ENCODE measurements at places on chromosomes 5 and 9.

DNA sequence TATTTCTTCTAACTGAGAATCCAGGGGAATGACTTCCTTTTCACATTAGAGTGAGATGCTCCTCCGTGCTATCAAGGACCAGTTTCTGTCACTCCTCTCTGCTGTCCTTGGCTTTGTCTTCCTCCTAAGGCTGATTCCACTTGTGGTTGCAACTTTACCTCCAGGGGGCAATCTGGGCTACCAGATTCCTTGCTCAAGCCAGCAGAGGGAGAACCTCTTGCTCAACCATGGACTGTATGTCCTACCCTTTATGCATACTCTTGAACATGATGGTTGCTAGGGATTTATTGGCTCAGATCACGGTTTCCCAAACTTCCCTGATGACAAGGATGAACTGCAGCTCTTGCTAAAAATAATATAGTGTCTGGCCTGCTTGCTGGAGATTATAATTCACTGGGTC lies 24.0 kb downstream of the NNT start:
- no peak for DNase-seq

GRCh38 chr9:136860529-136860928 lies 5.6 kb downstream of the EDF1 start:
- DNase-seq = no peak

DNA sequence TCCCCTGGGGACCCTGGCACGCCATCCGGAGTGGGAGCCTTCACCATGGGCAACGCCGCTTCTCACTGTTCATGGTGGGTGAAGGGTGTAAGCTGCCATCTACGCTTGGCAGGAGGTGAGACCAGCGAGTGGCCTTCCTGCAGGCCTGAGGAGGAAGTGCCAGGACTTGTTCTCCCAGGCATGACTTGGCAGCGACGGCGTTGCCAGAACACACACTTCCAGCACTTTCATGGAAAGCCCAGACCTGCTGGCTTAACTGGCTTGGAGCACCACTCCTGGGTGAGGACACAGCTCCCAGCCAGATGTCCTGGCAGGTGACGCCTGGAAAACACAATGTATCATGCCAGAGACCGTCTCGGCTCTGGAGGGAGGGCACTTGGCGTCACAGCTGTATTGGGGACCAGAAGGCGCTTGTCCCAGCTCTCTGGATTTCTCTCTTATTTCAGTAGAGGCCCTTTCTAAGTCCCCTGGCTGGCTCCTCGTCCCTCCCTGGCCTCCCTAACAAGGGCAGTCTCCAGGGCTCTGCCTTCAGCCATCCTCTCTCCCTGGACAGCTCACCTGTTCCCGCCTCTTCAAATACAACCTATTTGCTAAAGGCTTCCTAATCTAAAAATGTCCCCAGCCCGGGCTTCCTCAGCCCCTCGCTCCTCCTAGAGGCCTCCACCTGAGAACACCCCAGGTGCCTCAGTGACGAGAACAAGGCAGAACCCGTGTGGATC lies 188.3 kb downstream of the OLFM1 start:
- no peak for DNase-seq

- DNase-seq = no peak
Measured at GRCh38 chr5:180352116-180353047, 754 bp downstream of the GFPT2 start.

DNA sequence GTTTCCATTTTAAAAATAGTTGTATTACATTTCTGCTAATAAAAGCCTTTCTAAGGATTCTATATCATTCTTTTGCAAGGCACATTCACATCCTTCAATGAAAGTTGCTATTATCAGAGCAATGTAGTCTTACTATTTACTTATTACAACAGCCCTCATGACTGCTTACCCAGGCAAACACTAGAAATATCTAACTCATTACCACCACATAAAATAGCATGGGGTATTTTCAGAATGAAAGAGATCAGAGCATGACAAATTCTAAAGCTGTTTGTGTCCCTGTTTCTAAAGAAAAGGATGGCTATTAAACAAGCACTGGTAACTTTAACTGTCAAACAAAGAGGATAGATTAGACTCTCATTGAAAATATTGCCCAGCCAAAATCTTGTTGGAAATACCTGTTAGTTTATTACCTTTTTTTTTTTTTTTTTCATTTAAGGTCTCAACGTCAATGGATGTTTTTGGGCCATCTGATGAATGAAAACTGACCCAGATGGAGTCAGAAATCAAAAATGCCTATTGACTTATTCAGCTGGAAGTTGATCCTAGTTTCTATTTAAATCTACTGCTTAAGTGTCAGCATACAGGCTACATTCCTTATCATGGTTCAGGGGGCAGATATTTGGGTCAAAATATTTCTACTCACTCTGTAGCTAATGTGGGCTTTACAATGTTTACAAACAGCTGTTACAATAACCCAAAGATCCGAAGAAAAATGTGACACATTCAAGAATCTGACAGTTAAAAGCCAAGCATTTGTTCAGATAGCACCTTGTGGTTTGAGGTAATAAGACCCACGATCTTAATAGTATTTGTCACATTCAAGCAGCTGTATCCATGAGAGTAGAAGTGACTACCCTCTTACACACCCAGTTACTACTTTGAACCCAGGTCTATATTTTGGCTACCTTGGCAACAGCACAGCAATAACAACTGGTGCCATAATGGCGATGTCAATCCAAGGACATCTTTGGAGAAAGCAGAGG lies 554.8 kb upstream of the MEF2C start:
- no peak for DNase-seq

DNA sequence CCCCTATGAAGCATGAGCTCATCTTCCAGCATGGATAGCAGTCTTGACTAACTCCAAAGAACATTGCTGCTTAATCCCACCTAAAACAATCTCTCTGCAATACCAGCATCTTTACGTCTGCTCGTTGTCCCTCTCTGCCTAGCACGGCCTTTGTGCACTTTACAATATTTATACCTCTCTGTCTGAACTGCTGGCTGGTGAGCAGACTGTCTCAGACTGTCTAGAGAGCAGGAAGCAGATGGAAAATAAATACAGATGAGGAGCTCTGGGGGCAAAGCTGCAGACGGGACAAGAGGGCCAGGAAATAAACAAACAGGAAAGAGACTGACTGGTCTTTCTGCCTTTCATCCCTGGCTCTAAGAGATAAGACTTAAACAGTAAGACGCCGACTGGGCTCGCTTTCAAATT lies 224.8 kb downstream of the ENC1 start:
- DNase-seq = no peak

- DNase-seq = no peak
Measured at GRCh38 chr5:144017119-144017518, 153.3 kb downstream of the YIPF5 start.

DNA sequence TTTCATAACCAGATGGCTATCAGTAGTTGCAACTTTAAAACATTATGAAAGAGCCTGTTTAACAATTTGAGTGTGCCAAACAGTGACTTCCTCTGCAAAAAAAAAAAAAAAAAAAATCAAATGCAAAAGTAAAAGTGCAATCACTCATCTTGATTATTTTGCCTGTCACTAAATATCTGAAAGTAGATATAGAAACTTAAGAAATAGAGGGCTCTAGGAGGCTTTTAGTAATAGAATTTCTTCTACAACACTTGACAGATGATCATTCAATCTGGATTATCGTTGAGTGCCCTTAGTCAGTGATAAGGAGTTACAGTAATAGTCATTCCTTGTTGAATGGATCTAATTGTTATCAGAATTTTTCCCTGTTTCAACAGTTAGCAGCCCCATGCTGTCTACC lies 101.8 kb downstream of the CETN3 start:
- DNase-seq = no peak

DNA sequence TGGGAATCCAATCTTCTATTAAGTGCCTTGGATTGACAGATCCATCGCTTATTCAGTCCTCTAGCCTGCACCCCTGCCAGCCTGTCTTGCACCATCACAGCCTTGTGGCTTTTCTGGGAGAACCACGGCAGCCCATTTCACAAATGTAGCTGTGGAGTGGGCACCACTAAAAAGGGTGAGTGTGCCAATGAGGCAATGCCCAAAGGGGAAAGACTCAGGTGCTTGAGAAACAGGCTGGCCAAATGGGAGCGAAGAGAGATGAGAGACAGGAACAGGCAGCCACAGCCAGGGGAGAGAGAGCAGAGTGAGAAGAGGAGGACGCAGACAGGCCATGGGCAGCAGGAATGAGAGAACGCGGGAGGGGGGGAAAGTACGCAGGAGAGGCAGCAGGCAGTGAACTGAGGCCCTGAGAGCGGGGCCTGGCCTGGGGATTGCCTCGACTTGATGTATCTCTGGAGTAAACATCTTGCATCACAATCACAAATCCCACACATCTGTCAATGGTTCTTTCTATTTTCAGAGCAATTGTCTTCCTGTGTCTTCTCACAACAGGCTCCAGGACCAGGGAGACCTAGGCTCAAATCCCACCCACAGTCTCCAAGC lies 173.1 kb downstream of the SYK start:
- DNase-seq = no peak

DNA sequence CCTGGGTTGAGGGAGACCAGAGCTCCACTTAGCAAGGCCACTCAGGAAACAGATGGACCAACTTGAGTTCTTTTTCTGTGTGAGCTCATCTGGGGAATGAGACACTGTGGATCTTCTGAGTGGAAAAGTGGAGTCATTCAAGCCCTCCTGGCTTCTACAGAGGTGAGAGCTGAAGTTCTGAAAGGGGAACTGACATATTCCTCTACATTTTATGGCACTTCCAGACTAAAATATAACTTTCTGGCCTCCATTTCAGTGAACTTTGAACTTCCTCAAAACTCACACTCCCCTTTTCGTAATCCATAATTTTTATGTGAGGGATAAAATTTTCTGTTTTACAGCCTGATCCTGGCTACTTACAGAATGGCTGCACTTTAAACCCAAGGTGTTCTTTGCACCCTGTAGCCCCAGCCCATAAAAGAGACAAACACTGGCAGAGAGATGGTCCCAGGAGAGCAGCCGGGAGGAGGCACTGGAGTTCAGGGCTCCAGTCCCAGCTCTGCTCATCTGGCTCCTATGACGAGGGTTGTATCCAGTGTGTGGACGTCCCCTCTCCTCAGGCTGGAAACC lies 10.8 kb downstream of the SPAAR start:
- no peak for DNase-seq

GRCh38 chr9:137664676-137665075 lies 45.9 kb downstream of the EHMT1 start:
- DNase-seq = no peak

- no peak for DNase-seq
Measured at GRCh38 chr5:174999581-174999980, 275.2 kb downstream of the MSX2 start.

DNA sequence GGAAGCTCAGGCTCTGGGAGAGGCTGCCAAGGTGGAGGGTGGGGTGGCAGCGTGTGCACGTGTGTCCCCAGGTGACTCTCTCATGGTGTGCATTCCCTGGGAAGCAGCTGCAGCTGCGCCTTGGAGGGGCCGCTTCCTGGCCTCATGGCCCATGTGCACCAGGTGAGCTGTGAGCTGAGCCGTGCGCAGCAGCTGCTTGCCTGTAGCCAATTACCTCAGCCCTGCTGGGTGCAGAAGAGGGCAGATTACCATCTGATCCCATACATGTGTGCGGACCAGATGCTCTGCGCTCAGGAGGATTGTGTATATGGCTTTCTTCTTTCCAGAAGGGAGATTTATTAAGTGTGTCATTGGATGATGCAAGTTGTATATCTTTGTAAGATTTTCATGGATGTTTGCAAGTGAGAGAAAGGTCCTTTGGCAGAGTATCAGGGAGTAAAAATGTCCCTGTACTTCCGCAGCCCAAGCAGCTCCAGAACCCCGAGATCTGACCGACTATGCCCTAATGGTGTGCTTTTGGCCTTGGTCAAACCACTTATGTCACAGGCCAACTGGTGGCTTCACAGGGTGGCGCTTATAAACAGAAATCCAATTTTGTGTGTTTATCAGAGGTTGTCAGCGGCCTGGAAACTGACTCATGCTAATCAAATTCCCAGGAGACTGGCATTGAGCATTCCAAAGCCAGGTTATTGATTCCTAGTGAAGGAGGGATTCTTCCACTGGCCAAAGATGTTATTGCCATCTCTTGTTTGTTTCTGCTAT lies 229.3 kb downstream of the GOLPH3 start:
- no peak for DNase-seq

DNA sequence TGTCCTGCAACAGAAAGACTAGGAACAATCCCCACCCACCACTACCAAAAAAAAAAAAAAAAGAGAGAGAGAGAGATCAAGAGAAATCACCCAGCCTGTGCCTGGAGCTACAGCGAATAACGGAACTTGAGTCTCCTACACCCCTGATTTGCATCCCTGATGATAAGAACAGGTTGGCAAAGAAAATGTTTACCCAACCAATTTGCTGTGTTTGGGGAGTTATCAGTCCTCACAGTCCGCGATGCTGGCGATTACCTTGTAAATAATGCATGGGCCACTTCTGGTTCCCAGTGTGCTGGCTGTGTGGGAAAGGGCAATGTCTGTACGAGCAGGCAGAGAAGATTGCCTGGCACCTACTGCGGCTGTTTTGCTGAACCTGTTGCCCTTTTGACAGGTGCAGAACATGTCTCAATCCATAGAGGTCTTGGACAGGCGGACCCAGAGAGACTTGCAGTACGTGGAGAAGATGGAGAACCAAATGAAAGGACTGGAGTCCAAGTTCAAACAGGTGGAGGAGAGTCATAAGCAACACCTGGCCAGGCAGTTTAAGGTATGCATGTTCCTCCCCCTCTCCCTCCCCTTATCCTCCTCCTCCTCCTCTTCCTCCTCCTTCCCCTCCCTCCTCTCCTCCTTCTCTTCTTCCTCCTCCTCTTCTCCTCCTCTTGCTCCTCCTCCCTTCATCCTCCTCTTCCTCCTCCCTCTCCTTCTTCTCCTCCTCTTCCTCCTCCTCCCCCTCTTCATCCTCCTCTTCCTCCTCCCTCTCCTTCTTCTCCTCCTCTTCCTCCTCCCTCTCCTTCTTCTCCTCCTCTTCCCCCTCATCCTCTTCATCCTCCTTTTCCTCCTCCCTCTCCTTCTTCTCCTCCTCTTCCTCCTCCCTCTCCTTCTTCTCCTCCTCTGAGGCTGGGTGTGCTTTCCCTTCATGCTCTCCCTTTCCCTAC lies 8.3 kb downstream of the OLFM1 start:
- no peak for DNase-seq

DNA sequence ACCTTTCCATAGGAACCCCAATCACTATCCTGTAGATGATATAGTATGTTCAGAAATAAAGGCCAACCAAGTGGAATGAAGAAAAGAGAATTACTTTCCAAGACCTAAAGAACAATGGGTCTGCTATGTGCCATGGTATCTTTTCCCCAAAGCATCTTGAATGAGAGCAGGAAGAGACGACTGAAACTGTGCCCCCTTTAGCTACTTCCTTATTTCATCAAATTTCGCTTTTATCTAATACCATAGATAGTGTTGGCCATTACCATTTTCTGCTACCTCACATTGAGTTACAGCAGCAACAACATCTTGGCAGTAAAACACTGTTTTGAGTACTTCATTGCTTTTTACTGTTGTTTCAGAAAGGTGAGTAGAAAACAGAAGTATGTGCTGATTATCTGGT lies 266.6 kb downstream of the CD180 start:
- DNase-seq = no peak

- no peak for DNase-seq
Measured at GRCh38 chr5:169547508-169547907, 36.1 kb upstream of the SPDL1 start.

GRCh38 chr5:95424526-95424925 lies 33.4 kb downstream of the FAM81B start:
- DNase-seq = no peak
